ENCODE measurements at places on chromosomes 7 and 10.

DNA sequence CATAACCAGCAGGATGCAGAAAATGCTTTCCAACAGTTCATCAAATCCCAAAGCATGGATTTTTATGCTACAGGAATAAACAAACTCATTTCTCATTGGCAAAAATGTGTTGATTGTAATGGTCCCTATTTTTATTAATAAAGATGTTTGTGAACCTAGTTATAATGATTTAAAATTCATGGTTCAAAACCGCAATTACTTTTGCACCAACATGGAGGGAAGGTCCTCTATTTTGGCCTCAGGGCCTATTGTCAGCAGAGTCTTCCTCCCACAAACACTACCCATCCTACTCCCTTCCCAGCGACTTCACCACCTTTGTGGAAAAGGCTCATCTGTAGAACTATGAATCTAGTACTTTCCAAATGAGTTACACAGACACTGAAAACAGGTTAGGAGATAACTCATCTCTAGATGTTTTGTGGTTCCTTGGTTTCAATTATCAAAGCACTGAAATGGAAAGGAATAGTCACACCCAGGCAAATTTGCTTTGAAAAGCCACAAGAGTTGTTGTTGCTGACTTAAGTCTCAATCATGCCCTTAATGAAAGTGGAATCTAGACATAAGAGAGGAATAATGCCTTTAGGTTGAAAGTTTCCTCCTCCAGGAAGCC lies 59.4 kb upstream of the FRMD4A start:
- no peak for DNase-seq

DNA sequence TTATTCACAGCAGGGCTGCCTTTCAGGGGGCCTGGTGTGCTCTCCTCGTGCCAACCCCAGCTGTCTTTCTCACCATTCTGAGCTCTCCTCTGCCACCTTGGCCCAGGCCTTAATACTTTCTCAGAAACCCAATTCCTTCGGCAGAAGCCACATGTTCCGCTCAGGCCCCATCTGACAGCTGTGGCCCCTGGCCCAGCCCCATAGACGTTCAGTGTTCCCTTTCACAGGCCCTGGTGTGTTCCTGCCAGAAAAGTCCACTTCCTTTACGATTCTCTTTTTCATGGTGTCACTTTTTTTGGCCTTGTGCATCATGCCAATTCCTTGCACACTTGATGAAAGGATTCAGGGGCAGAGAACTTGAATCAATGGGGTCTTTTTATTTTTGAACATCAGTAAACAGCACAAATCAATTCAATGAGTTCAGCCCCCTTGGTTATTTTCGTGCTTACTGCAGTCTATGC lies 15.9 kb upstream of the GPNMB start:
- DNase-seq, result no peak

- DNase-seq, result no peak
Measured at GRCh38 chr10:66819691-66820090, 106.1 kb upstream of the LRRTM3 start.

- no peak for DNase-seq
Measured at GRCh38 chr10:78868456-78868855, 200.3 kb upstream of the ZMIZ1 start.

GRCh38 chr7:42023262-42023661 lies 213.7 kb downstream of the GLI3 start:
- DNase-seq, result no peak

- peak; percentile 7 for DNase-seq
Measured at GRCh38 chr7:79096361-79096805, 357.1 kb downstream of the MAGI2 start.

DNA sequence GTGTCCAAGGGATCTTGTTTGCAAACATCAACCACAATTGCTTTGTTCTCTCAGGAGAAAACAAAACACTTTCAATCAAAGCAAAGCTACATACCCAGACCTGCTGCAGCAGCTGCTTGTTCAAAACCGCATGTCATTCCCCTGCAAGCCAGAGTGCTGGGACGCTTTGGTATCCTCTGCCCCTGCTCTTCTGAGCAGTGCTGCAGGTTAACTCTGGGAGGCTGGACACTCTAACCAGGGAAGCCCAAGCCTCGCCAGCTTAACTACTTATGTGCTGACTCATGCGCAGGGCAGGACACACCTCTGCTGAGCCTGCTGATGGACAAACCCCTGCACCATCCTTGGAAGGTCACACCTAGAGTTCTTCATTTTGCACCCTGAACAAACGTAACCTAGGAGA lies 28.2 kb upstream of the ASAH2 start:
- no peak for DNase-seq

GRCh38 chr10:55232553-55232952 lies 431.5 kb upstream of the PCDH15 start:
- DNase-seq, result no peak

GRCh38 chr10:16545116-16545736 lies 23.5 kb upstream of the C1QL3 start:
- peak; percentile 37 for DNase-seq

GRCh38 chr10:20919481-20919880 lies 22.4 kb upstream of the NEBL start:
- DNase-seq, result no peak

- DNase-seq, result no peak
Measured at GRCh38 chr7:40047661-40048060, 86.8 kb downstream of the MPLKIP start.

DNA sequence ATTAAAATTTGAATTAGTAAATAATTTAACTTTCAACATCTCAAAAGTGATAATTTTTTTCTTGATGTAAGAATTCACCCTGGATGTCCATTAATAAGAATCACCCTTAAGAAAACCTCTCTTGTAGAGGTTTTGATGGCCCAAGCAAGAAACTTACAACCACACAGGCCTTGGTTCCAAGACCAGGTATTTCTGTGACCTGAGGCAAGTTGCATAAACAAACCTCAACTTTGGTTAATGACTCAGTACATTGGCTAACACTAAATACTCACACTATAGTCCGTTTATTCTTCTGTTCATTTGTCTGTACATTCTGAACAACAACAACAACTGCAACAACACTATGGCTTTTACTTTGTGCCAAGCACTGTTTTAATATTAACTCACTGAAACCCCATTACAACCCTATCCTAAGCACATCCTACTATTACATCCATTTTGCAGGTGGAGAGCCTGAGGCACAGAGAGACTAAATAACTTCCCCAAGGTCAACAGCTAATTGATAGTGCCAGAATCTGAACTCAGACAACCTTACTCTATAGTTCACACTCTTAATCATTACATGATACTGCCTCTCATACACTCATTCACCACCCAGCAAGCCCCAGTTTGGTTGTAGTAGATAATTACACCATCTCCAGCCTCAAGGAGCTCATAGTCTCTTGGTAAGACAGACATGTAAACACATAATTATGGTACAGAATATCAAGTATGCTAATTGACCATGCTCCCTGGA lies 6.6 kb downstream of the ANK3 start:
- no peak for DNase-seq

DNA sequence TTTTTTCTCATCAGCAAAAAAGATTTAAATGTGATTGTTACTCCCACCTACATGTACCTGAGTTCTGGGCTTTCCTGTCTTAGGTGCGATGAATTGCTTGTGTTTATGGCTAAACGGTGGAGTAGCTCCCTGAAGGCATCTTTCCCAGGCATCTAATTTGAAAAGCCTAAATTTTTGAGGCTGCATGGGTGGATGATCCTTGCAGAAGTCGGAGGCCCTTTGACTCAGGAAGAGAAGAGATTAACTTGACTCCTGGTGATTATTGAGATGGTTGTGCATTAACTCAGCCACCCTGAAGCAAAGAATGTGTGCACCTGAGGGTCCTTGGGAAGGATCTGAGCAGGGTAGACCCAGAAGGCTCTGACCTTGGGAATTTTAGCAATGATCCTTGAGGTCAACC lies 155.6 kb upstream of the SEMA3C start:
- no peak for DNase-seq

GRCh38 chr10:46545861-46546590 lies 10.4 kb downstream of the GPRIN2 start:
- no peak for DNase-seq

All from kidney capillary endothelial cell (primary cell).